ENCODE measurements at places on chromosomes 5 and 9.

DNA sequence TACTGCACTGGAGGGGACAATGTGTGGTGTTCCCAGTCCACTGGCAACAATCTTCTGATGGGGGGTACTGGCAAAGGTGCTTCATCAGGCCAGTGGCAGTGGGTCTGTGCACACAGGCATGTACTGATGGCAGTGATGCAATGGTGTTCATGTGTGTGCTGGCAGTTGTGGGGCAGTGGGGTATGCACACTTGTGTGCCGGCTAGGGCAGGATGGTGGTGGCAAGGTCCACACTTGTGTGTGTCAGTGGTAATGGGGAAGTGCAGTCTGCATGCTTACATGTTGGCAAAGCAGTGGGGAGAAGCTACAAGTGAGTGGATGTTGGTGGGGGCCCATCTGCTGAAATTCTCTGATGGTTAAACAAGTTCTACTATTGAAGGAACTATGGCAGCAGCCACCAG, 504.6 kb upstream of the ZNF462 start:
- DNase-seq = no peak

DNA sequence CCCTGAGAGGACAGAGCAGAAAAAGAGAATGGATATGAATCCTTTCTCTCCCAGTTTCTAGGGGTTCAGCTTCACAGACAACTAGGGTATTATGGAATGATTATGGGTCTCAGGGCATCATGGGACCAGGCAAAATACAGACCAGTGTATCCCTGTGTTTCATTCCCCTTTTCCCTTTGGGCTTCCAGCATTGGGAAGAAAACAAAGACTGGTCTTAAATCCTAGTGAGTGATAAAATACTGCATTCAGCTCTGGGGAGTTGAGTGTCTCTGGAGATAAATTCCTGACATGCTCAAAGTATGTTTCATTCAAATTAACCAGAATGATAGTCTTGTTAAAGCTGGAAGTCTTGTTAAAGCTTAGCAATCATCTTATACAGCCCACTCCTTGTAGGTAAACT, 2.4 kb upstream of the POU4F3 start:
- DNase-seq = no peak

GRCh38 chr9:122221183-122221811, 7.5 kb downstream of the LHX6 start:
- DNase-seq = peak; percentile 42

DNA sequence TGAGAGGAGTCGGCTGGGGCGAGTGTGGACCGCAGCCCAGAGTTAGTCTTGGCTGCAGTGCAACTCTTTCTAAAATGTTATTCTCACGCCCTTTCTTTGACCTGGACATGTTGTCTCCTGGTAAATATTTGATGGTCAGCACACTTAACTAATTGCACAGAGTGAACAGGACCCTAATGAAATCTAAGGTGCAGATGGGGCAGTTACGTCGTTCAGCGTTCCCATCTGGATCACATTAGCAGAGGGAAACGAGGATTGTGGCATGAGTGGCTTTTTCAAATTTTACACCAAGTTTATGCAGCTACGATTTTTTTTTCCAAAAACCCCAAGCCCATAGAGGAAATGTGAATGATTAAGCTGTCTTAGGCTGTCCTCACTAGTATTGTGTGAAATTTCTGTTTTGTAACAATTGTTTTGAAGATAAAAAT, 483 bp downstream of the C9orf85 start:
- DNase-seq = no peak

GRCh38 chr9:36433386-36433785, 33.3 kb upstream of the RNF38 start:
- no peak for DNase-seq

- no peak for DNase-seq
Measured at GRCh38 chr5:157026789-157027424, 32.0 kb downstream of the HAVCR1 start.

DNA sequence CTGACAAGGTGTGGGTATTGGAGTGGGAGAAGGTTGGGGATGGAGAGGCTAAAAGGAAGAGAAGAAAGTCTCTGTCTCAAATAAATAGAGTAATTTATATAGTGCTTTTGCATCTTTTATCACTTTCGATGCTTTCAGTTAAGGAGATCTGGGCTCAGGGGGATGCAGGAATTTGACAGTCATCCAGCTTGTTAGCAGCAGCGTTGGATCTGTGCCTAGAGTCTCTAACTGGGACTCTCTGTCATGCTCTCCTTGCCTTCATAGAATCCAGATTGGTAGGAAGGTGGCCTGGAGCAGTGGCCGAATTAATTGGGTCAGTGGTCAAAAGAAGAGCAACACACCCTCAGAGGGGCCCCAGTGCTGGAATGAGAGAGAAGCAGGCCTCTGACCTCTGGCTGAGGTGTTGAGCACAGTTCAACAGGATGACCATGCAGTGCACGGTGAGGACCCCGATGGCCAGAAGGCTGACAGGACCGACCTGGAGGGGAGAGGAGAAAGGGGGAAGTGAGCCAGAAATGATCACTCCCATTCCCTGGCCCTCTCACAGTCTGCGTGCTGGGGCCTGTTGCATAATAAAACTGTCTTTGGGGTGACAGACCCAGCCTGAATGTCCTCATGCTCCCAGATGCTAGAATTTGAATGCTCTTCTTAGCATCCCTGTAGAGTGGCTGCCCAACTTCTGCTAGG, 7.6 kb downstream of the SLC36A3 start:
- DNase-seq = no peak

GRCh38 chr5:90368454-90369246, 40.9 kb downstream of the CETN3 start:
- no peak for DNase-seq

DNA sequence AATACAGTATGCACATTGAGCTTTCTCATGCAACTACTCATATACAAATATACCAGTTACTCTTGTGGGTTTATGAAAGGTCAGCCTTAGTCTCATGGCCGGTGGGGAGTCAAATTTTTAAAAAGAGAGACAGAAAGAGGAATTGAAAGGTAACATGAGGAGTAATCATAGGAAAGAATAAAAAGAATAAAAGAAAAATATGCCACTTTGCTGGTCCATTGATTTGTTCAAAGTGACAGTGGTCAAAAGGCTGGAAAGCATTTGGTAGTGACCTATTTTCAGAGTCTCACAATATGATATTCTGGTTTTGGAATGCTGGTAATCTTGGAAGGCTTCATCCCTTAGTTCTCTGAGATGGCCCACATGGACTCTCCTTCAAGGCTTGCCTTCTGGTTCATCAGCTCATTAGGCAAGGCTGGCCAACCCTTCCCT, 67.0 kb downstream of the ZNF366 start:
- no peak for DNase-seq

DNA sequence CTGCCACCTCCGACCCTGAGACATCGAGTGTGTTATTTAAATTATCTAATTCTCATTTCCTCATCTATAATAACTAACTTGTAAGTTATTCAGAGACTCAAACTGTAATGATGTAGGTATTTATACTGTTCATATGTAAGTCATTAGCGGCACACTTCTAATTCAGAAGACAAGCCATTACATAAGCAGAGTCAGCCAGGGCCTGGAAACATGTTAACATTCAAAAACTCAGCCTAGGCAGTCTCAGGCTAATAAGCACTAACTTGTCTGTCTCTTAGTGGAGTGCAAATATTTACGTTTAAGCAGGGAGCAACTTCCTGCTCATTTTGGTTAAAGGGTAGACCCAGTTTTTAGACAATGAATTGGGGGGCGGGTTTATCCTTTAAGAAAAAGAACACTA, 598.4 kb downstream of the ACTL7B start:
- DNase-seq = no peak

GRCh38 chr5:6719896-6720560, 6.8 kb downstream of the TENT4A start:
- DNase-seq = no peak

GRCh38 chr5:88826646-88827585, 56.1 kb downstream of the MEF2C start:
- no peak for DNase-seq

GRCh38 chr5:96483878-96484277, 50.8 kb upstream of the PCSK1 start:
- DNase-seq = peak; percentile 48

DNA sequence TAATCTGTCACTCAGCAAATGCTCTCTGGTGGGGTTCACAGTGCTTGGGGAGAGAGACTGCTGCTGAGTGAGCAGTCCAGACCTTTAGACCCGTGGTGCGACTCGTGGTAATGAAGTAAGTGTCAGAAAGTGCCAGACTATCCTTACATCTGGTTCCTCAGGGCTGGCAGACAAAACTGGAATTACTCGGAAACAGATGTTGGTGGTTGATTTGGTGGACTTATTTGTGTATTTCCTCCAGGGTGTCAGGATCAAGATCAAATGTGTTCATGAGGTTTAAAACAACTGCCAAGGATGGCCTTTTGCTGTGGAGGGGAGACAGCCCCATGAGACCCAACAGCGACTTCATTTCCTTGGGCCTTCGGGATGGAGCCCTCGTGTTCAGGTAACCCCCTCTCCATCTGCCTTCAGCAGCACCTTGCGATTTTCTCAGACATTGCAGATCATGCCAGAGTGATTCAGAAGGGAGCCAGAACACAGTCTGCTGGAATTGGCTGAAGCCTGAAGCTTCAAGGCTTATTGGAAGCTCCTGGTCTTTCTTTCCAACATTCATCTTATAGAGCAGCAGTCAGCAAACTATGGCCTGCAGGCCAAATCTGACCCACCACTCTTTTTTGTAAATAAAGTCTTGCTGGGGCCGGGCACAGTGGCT, 105.2 kb downstream of the LIFR start:
- DNase-seq = no peak

GRCh38 chr9:112377684-112378327, 2.1 kb upstream of the HSDL2 start:
- no peak for DNase-seq

GRCh38 chr9:112872019-112872418, 18.7 kb downstream of the SLC46A2 start:
- no peak for DNase-seq

- no peak for DNase-seq
Measured at GRCh38 chr5:68304421-68305052, 89.0 kb downstream of the PIK3R1 start.

DNA sequence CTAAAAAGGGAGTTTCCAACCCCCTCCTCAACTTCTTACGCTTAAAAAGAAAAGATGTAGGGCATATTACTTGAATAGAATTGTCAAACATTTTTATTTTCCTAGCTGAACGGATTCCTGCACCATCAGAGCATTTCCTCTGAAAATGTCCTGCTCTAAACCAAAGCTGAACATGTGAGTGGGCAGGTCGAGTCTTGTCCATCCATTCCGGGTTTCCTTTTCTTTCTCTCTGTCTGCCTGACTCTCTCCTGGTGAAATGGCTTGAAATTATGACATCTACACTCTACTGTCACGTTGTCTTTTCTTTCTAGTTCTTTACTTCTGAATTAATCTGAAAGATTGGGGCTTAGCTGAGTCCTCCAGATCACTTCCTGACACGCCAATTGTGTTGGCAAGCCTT, 39.2 kb upstream of the PTPN3 start:
- no peak for DNase-seq

- DNase-seq = peak; percentile 69
Measured at GRCh38 chr9:124769549-124770358, 1.4 kb downstream of the NR6A1 start.

DNA sequence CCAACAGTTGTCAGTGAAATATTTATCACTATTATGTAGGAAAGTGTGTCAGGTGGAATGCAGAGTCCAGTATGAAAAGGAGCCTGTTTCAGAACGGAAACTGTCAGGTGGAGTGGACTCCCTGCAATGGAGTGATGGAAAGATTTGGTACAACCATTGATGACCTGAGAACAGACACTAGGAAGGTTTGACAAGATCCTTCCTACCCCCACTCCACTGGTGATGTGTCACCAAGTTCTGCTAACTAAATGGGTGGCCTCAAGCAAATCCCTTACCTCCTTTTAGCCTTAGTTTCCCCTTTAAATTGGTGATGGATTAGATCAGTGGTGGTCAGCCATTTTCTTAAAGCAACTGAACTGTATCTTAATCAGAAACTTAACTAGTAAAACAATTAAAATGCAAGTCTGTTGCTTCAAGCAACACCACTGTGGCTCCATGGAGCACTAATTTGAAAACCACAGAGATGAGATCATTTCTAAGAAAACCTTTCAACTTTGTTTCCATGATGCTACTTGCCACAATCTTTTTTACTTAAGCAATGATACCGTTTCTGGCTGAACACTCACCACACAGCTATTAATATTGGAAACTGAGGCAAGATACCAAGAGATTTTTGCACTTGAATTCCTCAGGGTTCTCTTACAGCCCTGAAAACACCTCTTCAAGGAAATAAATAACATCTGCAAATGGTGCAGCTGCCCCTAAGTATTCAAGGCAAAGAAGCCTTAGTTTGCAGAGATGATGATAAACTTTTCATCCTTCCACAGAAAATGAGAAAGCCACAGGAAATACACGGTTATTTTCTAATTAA, 140.6 kb downstream of the ERCC6L2 start:
- DNase-seq = no peak

DNA sequence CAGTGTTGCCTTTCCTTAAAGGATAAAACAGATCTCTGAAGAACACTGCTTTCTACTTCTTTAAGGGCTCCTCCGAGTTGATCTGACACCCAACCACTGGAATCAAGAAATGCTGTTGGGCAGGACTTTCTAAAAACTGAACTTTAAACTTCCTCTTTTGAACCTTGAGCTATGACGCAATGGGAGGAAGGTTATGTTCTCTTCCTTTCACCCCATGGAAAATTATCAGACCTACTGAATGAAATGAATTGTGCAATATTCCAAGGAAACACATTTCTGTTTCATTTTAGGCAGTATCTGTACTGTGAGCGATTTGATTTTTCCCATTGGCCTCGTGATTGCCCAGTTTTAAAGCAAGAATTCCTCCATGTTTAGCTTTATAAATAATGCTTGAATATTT, 206.0 kb upstream of the PRR16 start:
- no peak for DNase-seq

DNA sequence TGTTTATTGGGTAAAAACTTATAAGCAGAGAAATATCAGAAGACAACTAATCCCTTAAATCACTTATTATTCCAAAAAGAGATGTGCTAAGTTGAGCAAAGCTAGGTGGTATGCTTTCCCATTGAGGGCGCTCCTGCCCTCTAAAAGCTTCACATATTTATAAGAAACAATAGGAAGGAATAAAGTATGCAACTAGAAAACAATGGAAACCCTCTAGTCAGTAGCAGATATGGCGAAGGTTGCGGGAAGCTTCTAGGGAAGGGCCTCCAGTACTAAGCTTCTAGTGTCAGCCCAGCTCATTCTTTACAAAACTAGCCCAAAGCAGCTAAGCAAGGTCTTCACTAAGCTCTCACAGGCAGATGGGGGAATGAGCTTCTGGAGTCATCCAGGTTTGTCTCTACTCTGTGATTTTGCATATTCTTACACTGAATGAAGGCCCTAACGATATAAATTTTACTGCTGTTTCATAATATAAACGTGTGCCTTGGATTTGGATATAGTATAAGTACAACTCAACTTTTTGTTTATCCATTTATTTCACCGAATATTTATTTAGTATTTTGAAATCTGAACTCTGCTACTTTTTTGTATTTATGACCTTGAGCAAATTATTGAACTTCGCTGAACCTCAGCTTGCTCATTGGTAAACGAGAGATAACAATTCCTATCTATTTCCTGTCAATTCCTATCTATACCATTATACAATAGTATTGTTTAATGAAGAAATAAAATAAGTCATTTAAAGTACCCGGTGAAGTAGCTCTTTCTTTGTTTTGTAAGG, 571.4 kb downstream of the ELAVL2 start:
- no peak for DNase-seq

GRCh38 chr9:127185931-127186781, 63.7 kb upstream of the ANGPTL2 start:
- no peak for DNase-seq

All from nephron progenitor cell (in vitro differentiated cells).